ENCODE measurements at places on chromosomes 13 and 19.

DNA sequence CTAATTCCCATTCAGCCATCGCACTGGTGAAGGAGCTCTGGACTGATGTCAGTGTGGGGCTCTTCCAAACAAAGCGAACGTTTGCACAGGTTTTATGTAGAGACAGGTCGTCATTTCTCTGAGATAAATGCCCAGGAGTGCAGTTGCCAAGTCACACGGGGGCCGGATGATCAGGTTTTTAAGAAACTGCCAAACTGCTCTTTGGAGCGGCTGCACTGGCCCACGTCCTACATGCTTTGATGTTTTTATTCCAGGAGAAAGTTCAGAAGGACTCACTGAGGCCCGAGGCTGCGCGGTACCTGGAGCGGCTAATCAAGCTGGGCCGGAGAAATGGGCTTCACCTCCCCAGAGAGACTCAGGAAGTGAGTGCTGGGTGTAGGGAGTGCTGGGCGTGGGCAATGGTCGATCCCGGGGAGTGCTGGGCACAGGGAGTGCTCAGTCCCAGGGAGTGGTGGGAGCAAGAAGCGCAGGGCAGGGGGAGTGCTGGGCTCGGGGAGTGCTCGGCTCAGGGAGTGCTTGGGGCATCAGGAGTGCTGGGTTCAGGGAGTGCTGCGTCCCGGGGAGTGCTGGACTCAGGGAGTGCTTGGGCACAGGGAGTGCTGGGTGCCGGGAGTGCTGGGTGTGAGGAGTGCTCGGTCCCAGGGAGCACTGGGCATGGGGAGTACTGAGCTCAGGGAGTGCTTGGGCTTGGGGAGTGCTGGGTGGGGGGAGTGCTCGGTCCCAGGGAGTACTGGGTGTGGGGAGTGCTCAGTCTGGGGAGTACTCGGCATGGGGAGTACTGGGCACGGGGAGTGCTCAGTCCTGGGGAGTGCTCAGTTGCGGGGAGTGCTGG, 10.7 kb downstream of the THOP1 start:
- no peak for DNase-seq

DNA sequence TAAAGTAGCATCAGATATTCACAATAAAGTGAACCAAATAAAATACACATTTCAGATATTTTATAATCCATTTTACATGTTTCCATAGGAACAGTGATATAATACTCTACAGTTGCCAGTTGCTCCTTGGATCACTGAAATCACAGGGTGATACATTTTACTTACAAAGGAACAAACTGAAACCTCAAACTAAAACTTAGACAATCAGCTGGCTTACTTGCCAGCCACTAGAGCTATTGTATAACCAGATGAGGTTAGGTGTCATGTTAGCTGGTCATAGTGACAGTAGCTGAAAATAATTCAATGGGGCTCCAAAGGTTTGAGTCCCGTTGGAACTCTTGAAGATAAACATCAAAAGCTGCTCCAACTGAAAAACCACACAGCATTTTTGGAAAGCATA, 274.6 kb downstream of the ITGBL1 start:
- no peak for DNase-seq

DNA sequence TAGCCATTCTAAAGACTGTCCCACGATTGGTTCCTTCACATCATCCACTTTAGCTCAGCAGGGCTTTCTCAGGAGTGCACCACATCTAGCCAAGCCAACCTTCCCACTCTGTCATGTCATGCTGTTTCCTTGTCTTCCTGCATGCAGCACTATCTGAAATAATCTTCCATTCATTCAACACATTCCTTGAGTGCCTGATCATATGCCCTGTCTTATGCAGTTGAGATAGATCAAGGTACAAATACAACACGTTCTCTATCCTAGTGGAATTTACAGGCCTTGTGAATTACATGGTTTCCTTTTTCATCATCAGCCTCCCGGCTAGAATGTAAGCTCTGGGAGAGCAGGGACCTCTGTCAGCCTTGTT, 6.8 kb upstream of the MRPS31 start:
- no peak for DNase-seq

GRCh38 chr19:45117167-45117594, 24.2 kb downstream of the PPP1R37 start:
- DNase-seq = peak; percentile 38

GRCh38 chr19:32817569-32818476, 51.7 kb downstream of the SLC7A9 start:
- peak; percentile 41 for DNase-seq

DNA sequence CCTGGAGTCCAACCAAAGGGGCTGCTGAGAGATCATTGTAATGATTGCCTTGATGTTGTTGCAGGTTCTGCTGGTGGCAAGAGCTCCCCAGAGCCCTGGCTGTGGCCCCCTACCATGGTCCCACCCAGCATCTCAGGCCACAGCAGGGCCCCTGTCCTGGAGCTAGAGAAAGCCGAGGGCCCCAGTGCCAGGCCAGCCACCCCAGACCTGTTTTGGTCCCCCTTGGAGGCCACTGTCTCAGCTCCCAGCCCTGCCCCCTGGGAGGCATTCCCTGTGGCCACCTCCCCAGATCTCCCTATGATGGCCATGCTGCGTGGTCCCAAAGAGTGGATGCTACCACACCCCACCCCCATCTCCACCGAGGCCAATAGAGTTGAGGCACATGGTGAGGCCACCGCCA, 15.5 kb downstream of the NCAN start:
- DNase-seq = no peak

DNA sequence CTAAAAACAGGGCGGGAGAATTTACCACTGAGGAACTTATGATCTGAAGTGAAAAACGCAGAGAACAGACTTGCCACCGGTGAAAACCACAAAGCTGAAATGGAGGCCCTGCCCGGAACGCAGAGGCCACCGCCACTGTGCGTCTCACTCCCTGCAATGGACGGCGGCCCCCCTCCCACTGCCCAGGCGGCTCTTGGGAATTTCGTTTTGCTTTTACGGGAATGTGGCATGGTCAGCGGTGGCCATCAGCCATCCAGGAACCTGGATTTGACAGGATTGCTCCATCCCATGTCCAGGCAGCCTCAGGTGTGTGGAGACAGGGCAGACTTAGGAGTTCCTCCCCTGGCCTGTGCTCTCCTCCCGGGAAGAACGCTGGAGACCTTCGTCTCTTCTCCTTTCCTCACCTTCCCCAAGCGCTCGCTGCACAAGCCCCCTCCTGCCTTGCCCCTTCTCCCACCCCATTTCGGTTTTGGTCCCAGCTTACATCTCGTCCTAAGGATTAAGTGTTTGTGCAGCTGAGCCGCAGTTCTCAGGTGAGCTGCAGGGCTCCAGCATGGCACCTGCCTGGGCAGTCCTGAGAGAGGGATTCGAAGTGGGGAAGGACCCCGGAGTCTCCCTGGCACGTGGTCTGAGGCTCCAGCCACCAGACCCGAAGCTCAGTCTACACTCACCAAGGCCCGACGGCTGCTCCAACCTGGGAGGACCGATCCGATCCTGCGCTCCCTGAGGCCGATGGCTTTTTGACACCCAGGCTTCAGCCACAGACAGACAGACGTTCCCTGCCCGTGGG, 49.9 kb downstream of the MCF2L start:
- DNase-seq = no peak

DNA sequence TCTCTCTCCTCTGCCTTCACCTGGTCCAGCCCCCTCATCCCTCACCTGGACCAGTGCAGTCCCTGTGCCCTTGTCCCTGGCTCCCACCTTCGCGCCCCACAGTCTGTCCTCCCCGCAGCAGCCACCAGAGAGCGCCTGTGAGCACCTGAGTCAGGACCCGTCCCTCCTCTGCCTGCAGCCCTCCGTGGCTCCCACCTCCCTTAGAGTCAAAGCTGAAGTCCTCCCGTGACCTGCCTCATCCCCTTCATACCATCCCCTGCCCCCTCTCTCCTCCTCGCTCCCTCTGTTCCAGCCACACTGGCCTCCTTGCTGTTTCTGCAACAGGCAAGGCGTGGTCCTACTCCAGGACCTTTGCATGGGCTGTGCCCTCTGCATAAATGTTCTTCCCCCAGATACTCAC, 10.3 kb downstream of the CELF5 start:
- DNase-seq = peak; percentile 31

DNA sequence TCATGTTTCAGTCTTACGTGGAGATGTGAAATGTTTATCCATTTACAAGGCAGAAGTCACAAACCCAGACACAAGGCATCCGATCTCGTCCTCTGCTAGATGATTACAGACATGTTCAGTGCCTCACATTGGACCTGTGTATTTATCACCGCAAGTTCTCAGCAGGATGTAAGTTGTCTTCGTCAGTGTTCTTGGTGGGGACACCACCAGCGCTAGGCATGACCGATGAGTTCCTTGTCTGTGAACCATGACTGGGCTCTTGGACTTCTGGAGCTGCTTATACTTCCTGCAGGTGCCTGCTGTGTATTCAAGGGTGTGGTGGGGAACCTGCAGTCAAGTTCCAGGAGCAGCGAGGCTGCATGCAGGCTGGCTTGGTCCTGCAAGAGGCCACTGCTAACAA, 105.4 kb downstream of the URI1 start:
- no peak for DNase-seq

- no peak for DNase-seq
Observed at GRCh38 chr13:95508996-95509395, 43.5 kb upstream of the CLDN10 start.

- no peak for DNase-seq
Observed at GRCh38 chr13:113759525-113760137, 605 bp downstream of the TMEM255B start.

DNA sequence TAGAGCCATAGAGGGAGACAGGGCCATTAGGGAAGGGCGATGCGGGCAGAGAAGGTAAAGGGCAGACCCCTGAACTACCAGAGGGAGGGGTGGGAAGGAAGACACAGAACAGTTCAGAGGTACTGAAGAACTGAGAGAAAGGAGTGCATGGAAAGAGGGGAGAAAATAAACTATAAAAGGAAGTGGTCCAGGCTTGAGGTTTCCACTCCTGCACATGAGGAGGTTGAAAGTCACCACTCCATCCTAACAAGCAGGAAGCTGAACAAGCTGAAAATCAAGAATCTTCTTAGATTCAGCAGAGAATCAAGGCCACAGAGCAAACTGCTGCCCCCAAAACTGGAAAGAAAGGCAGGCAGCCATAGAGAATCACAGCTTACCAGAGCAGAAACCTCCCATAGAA, 45.1 kb downstream of the MIPEP start:
- no peak for DNase-seq

DNA sequence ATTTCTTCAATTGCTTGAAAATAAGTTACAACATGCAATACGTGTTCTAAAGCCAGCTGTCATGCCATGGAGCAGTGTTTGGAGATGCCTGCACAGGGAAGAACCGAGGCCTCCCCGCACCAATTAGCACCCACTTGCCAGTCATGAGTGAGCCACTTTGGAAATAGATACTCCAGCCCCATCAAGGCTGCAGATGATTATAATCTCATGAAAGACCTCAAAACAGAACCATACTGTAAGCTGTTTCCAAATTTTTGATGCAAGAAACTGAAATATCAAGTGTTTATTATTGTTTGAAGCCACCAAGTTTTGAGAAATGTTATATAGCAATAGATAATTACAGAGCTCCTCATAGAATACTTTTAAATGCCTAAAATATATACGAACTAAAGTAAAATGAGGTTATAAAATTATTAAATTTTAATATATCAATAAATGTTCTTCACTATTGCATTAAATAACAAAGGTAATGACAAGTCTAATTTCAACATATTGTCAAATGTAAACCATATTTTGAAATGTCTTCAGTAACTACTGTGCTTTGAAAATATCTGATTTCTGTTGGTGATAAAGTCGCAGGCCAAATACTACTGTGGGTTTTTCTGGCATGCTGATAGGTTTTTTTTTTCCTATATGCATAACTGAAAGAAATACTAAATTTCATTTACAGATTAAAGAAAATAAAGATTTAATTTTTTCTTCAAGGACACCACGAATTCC, 43.0 kb downstream of the DIAPH3 start:
- DNase-seq = no peak

GRCh38 chr13:29569253-29570050, 26.0 kb downstream of the SLC7A1 start:
- peak; percentile 48 for DNase-seq

DNA sequence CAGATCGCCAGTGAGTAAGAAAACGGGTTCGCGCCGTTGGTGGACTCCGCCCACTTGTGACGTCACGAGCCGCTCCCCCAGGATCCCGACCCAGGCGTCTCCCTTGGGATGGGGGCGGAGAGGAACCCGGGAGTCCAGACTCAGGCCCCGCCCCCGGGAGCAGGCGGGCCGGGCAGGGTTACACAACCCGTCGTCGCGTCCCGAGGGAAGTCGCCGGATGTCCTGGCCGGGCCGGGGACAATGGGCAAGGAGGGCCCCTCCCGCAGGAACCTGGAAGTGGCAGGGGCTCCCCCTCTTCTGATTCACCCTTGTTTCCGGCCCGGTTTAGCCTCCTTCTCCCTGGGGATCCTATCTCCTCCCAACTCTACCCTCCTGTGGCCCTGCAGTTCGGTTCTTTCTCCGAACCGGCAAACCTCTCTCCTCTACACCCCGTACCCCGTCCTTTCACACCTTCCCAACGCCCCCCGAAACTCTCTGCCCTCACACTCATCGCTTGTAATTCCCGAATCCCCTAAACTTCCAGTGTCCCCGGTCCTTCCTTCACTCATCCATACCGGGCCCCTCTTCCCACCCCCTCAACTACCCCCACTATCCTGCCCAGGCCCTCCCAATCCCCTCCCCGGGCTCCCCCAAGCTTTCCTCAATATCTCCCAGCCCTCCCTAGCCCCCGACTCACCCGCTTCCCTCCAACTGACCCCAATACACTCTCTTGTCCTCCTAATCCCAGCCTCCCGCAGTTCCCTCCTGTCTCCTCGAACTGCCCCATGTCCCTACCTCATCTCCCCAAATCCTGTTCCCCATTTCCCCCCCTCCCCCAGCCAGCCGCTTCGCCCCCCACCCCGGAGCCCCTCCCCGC, 20.0 kb upstream of the ERCC1 start:
- DNase-seq = peak; percentile 99

GRCh38 chr13:75829830-75830229, 193.7 kb downstream of the LMO7 start:
- DNase-seq = no peak

- DNase-seq = no peak
Observed at GRCh38 chr19:35177377-35178274, 23.1 kb downstream of the FXYD5 start.

DNA sequence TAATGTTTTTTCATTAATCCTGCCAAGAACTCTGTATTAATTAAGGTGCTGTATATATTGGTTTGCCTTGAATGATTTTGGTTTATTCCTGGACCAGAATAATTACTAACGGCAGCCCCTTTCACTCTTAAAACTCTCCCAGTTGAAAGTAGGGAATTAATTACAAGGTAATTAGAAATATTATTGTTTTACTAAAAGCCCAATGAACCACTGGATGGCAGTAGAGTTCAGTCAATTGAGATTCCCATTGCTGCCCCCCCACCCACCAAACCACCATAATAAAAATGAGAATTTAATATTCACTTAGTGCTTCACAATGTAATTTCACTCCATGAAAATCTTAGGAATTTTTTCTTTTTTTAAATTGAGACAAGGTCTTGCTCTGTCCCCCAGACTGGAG, 13.7 kb downstream of the WBP4 start:
- DNase-seq = peak; percentile 50

Data from BE2C (cell line).